ENCODE measurements at places on chromosomes 7 and 10.

DNA sequence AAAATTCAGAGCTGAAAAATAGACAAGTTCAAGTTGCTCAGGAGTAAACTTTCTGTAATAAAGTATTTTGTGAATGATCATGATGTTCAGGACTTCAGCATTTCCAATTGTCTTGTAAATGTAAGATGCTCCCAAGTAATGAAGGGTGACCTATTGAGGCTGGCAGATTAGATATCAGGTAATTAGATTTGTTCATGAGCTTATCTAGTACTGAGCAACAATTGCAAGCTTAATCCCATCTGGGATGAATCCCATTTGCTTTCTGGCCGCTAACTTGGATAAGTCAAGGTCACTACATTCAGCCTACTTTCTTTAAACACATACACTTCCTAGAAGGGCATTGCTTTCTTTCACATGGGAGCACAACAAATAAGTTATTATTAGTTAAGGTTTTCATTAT is 82.4 kb upstream of the ITGB1 start:
- no peak for DNase-seq

DNA sequence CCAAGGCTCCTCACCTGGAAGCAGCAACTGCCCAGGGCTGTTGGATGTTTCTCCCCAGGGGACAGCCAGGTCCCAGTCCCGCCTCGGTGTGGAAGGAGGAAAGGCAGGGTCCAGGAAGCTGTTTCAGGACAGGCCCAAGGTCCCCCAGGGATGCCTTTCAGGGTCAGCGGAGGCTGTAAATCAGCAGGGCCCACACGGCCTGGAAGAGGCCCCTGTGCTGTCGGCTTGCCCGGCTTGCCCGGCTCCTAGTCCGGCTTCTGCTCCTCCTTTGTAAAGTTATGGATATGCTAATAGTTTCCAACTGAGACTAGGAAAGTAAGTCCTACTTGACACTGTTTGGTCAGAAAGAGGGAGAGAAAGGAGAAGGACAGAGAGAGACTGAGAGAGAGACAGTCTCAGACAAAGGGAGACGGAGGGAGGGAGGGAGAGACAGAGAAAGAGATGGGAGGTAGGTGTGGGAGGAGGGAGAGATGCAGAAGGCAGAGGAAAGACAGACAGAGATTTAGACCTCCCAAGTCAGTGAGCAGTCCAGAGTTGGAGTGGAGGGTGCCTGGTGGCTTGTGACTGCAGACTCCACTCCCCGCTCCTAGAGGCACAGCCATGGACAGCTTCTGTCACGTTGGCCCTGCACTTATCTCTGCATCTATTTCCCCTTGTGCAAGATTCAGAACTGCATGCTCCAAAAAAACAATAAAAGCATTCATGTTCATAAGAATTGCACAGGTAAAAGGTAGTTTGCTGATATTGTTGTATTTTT is 10.5 kb downstream of the IKZF1 start:
- peak; percentile 48 for DNase-seq

DNA sequence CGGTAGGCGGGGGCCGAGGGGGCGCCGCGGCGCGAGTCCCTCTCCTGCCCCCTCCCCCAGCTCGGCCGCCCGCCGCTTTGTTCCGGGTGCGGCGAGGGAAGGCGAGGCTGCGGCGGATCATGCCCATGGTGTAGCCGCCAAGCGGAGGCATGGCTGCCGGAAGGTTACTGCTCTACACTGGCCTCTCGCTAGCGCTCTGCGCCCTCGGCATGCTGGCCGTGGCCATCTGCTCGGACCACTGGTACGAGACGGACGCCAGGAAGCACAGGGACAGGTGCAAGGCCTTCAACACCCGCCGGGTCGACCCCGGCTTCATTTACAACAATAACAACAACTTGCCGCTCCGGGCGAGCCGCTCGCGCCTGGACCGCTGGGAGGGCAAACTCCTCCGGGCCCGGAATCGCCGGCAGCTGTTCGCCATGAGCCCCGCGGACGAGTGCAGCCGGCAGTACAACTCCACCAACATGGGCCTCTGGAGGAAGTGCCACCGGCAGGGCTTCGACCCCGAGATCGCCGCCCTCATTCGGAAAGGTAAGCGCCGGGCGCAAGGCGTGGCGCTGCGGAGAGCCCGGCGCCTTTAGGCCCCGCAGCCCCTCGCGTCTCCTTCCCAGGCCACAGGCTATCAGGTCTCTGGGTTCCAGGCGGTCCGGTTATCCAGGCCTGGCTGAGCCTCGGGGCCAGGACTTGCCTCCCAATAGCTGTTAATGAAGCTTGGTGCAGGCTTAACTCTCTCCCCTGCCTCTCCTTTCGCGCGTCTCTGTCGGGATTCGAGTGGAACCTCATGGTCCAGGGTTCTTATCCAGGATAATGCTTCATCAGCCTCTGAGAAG is 513 bp downstream of the TMEM178B start:
- DNase-seq: peak; percentile 50

GRCh38 chr10:68296843-68297663 is 34.8 kb upstream of the HNRNPH3 start:
- DNase-seq: no peak

GRCh38 chr7:103729026-103729425 is 260.4 kb downstream of the RELN start:
- DNase-seq: no peak

GRCh38 chr10:7481368-7481765 is 70.5 kb upstream of the SFMBT2 start:
- DNase-seq: no peak

DNA sequence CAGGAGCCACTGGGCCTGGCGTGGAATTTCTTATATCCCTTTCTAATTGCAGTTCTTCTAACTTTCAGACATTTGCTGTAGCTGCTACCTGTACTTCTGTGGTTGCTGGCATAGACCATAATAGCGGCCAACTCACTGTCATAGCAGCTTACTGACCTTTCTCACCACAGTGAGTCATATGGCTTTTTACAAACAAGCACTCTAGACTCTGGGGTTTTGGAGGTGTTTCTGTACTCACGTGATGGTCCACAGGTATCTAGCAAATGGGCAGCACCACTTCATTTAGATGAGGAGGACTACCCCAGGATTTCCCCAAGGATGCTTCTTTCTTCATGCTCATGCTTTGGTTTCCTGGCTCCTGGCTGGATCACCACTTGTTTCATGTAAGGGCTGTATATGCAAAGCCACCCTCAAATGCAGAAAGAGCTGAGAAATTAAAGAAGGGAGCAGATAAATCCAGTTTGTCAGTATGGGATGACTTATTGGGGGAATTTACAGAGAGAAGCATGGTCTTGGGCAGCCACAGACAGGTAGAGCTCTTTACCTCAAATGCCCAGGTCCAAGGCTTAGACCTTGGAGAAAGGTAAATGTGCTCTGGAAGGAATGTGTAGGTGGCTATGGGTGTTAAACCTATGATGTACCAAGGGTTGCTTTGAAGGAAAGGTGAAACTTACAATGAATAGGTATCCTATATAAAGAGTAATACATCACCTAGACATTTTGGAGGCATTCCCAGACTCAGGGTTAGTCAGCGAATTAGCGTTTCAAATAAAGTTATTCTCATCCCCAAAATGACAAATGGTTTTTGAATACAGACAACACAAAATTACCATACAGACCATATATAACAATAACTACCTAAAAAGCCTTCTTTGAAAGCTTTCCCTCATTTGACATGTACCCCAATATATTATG is 15.9 kb upstream of the SLC25A16 start:
- DNase-seq: no peak

DNA sequence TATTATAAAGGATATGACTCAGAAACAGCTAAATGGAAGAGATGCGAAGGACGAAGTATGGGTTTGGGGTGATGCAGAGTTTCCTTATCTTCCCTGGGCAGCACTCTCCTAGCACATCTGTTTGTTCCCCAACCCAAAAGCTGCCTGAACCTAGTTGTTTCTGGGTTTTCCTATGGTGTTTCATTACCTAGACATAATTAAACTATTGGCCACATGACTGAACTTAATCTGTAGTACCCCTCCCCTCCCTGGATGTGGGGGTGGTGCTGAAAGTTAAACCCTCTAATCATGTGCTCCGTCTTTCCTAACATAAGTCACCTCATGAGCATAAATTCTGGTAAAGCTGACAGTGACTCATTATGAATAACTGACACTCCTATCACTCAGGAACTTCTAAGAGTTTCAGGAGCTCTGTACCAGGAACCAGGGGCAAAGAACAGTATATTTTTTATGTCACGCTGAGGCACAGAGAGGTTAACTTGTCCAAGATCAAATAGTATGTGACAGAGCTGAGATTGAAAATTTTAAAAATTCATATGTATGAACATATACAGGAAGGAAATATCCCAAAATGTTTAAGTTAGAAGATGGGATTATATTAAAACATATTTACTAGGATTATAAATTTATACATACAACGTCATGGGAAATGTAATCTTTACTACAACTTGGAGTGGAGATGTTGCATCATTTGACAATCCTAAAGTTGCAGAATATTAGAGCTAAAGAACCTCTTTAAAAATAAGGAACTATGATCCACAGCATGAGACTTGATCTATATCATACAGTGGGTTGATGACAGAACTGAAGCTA is 4.8 kb downstream of the STRIP2 start:
- peak; percentile 77 for DNase-seq

DNA sequence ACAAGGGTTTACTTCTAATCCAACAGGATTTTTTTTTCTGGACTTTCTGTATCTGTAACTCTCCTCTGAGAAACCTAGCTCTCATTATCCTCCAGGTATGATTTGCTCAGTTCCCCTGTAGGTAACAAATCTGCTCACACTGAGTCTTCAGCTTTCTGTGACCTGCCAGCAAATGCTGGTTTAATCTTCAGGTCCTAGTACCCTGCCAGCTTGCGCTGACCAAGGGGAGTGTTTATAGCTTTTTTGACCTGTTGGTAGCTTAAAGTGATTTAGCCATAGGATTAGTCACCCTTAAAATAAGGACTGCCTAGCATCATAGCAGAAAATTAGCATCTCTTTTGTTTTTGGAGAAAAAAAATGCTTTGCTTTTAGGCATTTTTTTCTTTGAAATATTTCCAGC is 22.4 kb downstream of the SND1 start:
- no peak for DNase-seq

- no peak for DNase-seq
Observed at GRCh38 chr7:117117172-117117571, 163.9 kb downstream of the ST7 start.

- no peak for DNase-seq
Observed at GRCh38 chr7:3682028-3682710, 381.1 kb downstream of the SDK1 start.

DNA sequence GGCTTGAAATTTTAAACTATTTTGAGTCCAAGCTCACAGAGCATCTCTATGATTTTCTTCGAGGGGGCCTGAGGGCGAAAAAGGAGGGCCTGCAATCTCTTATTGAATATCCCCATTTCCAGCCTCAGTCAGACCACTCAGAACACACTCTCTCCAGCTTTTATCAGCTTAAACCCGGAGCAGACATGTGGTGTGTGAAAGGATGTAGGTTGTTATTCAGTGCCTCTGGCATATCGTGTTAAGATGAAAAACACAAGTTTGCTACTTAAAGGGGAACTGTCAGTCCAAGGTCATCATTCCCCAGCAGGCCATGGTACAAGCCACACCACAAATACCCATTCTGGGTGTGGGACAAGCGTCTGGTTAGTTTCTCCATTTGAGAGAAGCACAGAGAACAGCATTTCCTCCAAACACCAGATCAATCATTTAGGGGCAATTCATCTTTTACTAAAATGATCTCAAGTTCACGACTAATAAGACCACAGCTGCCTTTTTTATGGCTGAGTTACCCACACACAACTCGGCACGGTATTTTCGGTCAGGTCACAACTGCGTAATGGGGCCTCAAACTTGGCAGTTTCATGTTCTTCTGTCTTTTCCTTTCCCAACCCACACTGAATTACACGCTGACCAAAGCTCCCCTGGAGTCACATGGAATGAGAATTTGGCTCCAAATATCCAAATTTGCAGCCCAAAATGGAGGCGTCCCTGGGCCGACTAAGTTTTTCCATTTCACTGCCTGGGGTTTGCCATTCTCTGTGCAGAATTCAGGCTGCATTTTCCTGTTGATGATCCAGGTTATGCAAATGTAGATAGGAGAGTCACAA is 188.4 kb downstream of the SEM1 start:
- DNase-seq: no peak

- DNase-seq: no peak
Observed at GRCh38 chr7:123727071-123727837, 21.5 kb downstream of the WASL start.

DNA sequence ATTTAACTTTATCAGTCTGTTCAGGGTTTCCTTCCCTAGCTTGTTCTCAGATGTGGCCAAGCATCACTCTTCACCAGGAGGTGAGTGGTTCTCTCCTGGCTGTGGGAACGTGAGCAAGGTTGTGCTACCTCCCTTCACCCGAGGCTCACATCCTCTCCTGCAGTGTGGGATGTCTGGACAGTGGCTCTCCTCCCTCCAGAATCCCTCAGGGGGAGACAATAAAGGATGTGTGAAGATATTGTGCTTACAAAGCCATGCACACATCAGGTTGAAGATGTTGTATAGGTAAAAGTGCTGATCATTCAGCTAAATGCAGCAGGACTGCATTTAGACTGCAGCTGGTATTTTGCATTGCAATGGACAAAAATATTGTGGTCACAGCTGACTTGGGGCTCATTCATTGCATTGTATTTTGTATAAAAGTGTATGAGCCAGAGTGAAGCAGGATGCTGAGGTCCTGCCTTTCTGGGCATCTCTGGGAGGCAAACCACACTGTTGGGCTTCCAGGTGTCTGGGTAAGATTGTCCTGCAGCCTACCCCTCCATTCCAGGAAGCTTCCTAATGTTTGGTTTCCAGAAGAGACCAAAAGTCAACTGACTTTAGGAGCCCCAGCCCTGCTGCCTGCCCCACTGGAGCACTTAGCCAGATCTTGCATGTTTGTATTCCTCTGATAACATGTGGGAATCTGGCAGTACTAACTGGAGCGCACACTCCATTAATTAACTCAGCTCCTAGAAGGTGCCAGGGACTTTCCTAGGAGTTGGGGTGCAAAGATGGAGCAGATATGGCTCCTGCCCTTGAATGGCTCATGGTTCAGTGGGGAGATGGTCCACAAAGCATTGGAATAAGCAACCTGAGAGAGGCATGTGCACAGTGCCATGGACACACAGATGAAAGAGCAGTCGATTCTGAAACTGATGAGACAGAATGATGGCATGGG is 292.5 kb upstream of the ZNF32 start:
- peak; percentile 3 for DNase-seq

- DNase-seq: no peak
Observed at GRCh38 chr7:74230446-74231231, 20.8 kb downstream of the LAT2 start.

DNA sequence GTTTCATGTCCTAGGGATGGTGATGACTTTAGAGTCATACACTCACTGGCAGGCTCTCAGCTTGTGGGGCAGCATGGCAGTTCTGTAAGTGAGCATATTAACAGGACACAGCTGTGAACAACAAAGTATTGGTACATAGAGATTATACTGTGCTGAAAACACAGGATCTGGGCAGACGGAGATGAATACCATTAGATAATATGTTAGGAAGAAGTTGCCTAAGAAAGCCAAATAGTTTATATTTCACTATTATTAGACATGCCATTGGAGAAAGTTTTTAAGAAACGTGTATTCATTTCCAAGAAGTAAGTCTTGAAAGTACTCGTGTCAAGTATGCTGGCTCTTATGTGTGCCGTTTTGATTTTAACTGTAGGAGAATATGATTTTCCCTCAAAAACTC is 274.5 kb downstream of the INHBA start:
- no peak for DNase-seq

- DNase-seq: no peak
Observed at GRCh38 chr10:126068322-126068721, 172.0 kb downstream of the FANK1 start.

Data from activated T-cell treated with anti-CD3 and anti-CD28 coated beads, Interleukin-2, amount 50 U/mL, for 48 hours (primary cell).